NK-92 treated with Interleukin-12 subunit alpha and Interleukin-12 subunit beta, amount 100 ng/mL, for 24 hours (cell line): ENCODE measurements at places on chromosomes 2 and 18.

- no peak for DNase-seq
Measured at GRCh38 chr2:20687260-20687832, 20.4 kb downstream of the GDF7 start.

DNA sequence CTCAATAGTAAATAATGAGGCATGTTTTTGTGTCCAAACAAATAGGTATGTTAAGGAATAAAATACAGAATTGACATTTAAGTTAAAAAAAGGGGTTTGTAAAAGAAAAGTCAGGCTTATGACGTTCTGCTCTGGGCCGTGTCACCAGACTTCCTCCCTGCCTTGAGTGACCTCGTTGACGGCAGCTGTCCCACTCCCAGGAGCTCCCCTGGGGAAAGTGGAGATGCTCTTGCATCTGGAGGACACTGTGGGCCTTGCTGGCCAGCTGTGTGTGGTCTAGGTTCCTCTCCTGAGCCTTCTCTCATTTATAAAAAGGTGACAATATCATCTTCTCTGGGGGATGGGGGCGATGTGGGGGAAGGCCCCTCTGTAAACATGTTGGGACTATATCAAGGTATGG, 196.2 kb downstream of the CLIP4 start:
- no peak for DNase-seq

DNA sequence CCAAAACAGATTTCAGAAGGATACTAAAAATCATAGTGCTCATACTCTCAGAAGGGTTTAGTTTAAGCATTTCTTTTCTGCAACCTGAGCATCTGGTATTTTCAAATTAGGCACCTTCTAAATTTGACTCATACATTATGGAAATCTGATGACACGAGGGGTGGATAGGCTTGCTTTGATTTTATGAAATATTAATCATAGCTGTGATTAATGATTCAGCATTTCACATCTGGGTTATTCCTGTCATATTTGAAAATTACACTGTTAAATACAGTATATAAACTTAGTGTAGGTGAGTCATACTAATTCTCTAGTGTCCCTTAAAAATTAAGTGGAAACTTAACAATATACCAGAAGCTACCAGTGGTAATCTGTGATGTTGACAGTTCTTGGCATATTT, 47.7 kb downstream of the MRPS9 start:
- no peak for DNase-seq

- DNase-seq, result no peak
Measured at GRCh38 chr18:79479761-79480161, 84.0 kb downstream of the NFATC1 start.

- DNase-seq, result no peak
Measured at GRCh38 chr2:236352761-236353593, 88.8 kb upstream of the ASB18 start.
